Stimulated activated CD4-positive, alpha-beta T cell treated with anti-CD3 and anti-CD28 coated beads, Interleukin-4, amount 100 ng/mL, for 48 hours (primary cell): ENCODE measurements at places on chromosomes 11 and 22.

GRCh38 chr11:120208777-120209176 lies 2.1 kb upstream of the OAF start:
- no peak for DNase-seq

DNA sequence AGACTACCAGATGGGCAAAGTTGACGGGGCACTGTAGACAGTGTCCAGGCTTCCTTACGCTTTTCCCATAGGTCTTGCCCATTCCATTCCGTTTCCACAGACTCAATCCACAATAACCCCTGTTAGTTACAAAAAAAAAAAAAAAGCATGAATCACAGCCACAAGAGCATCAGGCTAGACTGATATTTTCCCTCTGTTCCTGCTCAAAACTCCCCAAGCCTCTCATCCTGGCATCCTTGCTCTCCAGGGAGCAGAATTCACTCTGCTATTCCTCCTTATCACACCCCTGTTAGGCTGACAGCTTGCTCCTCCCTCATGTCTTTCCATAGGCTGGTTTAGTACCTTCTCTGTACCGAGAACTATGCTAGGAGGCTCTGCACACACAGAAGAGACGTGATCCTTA lies 42.2 kb downstream of the TMEM123 start:
- no peak for DNase-seq

GRCh38 chr11:35602160-35602793 lies 16.0 kb upstream of the FJX1 start:
- DNase-seq = no peak

DNA sequence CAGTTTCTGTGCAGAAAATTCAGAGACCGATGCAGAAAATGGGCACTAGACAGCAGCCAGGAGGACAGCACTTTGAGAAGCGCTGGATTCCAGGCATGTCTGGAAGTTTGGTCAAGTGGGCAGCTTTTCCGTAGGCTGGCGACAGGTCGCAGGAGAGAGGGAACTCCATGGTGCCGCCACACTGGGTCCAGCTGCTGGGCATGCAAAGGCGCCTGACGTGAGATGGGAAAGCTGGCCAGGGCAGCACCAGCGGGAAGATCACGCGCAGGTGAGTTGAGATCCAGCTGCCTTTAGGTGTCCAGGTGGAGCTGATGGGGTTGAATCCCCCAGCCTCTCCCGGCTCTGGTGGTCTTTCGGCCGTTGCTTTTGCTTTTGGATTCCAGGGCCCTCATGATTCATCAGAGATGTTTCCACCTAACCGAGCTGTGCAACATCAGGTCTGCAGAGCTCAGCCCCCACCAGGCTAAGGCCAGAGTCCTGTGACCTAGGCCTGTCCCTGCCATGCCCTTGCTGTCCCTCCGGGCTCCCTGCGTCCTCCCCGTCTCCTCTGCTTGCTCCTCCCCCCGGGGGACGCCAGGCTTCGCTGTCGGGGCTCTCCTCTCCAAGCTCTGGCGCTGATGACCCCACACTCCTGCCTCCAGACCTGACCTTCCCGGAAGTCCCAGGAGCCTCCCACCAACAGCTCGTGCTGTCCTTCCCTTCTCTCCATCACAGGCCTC lies 1001.7 kb downstream of the BRD1 start:
- DNase-seq = no peak

DNA sequence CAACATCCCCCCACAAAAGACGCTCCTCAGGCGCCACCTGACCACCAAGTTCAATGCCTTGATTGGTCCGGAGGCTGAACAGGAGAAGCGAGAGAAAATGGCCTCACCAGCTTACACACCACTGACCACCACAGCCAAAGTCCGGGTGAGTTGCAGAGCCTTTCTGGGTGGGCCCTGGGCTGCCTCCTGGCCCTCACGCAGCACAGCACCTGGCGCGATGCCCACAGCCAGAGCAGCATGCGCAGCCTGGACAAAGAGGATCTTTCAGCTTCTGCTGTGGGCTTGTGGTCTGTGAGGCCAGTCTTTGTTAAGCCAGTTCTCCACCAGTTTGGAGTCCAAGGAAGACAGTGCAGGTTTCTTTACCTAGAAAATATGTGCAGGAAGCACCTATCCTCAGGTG lies 21.6 kb downstream of the CYB5R2 start:
- DNase-seq = no peak

DNA sequence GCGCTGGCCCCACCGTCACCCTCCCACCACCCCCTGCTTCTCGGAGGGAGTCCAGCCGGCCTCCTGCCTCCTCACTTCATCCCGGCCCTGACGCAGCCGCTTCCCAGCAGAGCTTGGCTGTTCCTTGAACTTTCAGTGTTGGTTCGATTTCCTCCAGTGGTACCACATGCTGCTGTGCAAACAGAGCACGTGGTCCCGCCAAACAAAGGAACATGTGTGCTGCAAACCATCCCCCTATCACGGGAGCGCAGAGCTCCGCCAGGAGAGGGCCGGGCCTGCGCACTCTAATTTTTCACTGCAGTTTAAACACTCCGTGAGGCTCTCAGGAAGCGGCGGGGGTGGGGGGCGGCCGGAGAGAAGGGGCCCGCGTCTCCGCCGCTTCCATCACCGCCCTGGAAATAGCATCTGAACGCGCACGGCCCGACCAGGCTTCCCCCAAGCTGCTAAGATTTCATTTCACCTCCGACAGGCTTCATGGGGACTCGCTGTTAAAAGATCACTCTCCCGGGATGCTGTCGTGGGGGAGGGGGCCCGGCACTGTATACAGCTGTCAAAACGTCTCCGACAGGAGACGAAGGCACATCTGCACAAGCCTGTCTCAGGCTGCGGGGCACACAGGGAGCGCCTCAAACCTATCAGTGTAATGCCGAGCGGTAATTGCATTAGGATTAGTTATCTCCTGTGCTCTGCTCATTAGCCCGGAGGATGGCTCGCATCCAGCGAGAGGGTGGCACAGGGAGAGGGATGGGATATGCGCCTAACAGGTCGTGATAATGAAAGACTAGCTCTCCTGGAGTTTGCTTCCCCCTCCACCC lies 269.9 kb upstream of the SORL1-AS1 start:
- DNase-seq = no peak

- DNase-seq = no peak
These were observed 793.7 kb upstream of the LRRC4C start for GRCh38 chr11:42253156-42253555.

GRCh38 chr11:75815345-75816168 lies 547 bp downstream of the UVRAG start:
- DNase-seq = peak; percentile 21

DNA sequence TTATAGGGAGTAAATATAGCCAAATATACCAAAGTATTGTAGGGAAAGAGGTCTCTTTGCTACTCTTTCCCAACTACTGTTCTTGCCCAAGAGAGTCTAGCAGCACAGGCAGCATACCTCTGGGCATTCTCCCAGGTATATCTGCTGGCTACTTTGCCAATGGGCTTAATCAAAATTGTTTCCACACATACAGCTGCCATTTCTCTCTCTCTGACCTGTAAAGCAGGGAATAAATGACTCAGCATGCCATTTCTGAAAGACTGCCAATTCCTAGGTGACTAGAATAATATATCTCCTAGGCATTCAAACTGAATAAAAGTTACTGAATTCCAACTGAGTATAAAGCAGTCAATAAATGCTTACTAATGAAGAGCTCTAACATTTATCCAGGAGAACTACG lies 44.6 kb downstream of the RDX start:
- DNase-seq = no peak

GRCh38 chr11:134120921-134121526 lies 52.2 kb downstream of the JAM3 start:
- DNase-seq = no peak

GRCh38 chr11:105244160-105244825 lies 104.7 kb upstream of the CARD18 start:
- no peak for DNase-seq
